ENCODE measurements at places on chromosomes 7 and 10.

- DNase-seq, result no peak
Measured at GRCh38 chr7:99422186-99422585, 13.4 kb downstream of the BUD31 start.

GRCh38 chr7:133676805-133677370 is 424.0 kb downstream of the EXOC4 start:
- DNase-seq, result no peak

DNA sequence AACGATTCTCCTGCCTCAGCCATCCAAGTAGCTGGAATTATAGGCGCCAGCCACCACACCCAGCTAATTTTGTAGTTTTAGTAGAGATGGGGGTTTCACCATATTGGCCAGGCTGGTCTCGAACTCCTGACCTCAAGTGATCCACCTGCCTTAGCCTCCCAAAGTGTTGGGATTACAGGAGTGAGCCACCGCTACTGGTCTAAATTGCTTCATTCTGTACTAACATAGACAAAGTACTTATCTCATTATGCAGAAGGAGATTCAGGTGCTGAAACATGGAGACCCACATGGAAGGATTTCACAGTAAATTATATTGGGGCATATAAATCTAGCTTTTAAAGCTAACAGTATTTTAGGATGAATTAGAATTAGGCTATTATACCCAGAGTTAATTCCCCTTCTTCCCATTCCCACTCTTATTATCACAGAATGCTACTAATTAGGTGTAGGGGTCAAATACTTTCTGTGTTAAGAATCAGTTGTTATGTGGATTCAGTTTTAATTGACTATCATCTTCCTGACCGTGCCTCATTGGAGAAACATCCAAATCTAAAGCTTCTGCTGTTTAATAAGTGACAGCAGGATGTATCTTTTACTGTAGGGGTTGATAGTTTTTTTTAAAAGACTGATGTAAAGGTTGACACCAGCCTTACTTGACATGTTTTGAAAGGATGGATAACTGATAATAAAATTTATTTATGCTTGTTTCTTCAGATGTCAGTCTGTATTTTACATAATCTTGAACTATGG is 27.2 kb downstream of the ADK start:
- DNase-seq, result no peak

DNA sequence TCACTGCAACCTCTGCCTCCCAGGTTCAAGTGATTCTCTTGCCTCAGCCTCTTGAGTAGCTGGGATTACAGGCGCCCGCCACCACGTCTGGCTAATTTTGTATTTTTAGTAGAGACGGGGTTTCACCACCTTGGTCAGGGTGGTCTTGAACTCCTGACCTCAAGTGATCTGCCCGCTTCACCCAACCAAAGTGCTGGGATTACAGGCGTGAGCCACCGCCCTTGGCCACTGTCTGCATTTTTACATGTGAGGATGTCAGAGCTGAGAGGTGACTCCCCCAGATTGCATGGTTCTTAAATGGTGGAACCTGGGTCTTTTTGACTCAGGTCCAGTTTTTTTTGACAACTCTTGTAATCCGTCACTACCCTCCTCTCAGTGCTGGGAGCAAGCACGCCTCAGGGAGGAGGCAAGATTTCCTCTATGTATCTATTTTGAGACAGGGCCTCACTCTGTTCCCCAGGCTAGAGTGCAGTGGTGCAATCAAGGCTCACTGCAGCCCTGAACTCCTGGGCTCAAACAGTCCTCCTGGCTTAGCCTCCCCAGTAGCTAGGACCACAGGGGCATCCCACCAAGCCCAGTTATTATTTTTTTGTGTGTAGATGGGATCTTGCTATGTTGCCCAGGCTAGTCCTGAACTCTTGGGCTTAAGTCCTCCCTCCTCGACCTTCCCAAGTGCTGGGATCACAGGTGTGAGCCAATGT is 1.2 kb upstream of the SRRT start:
- no peak for DNase-seq

DNA sequence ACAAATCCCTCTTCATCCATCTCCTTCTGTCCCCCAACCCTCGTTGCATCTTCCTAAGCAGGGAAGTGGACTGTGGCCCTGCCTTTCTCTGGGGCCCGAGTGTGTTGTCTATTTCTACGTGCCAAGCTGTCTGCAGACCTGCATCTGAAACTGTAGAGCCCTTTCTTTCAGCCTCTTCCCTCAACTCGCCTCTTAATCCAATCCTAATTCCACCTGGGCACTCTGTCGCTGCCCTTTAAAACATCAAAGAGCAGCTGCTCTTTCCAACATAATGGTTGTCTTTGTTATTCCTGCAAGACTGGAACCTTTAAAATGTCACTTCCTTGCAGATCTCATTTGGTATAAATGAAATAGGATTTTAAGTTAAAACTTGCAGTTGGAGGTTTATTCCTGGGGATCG is 21.5 kb upstream of the ADAM12 start:
- no peak for DNase-seq

DNA sequence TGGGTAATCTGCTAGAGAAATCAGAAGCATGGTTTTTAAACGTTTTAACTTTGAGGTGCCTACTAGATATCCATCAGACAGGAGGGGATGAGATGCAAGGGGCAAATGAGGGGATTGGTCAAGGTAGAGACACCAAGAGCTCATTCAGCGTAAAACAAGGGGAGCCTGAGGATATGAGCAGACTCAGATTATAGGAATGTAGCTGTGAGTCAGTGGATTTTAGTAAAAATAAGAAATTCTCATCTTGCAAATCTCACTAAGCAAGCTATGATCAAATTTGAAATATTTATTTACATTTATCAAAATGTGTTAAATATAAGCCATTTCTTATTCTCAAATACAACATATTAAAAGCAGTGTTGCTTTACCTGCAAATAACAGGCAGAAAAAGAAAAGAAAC is 21.4 kb upstream of the TFEC start:
- DNase-seq, result no peak

DNA sequence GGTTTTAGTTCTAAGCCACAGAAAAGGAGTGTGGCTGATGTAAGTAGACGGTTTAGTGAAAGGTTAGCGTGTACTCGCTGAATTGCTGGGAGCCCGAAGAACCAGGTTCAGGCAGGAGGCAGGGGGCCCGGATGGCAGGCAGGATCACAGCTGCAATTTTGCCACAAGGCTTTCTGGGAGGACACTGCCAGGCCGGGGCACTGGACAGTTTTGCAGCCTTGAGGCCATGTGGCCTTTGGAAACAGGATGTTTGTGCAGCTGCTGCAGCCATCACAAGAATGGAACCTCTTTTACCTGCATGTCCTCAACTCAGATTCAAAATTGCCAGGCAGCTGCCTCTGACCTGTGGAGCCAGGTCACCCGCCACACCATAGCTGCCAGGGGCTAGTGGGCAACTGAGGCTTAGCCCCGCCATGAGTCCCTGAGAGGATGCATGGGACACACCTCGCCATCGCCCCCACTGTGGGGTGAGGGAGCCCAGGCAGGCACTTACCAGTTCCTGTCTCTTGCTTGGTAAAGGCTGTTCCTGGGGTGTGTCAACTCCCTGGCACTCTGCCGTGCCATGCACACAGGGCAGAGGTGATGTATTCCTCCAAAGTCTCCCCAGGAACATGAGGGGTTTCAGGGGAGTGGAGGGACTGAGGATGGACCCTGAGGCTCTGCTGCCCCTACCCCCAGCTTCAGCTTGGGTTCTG is 188.6 kb downstream of the RPS24 start:
- DNase-seq, result no peak

DNA sequence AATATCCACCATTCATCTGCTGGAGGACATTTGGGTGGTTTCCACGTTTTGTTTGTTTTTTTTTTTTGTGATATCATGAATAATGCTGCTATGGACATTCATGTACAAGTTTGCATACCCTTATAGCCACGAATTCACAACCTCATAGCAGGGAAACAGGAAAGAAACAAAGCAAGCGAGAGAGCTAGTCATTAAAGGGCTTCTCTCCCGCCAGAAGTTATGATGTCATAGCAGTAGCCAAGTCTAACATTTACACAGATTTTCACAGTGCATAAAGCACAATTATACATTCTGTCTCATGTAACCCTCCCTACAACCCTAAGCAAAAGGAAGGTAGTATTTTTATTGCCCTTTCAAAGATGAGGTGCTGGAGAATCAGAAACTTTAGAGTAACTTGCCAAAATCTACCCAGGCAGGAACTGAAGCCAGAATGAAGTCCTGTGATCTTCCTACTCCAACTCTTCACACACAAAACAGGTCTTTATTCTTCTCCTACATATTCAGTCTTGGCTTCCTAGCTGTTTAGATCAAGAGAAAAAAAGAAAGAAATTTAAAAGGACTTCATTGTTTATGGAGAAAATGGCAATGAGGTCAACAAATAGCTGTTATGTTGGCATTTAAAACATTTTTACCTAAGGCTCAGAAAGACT is 33.9 kb upstream of the GPAM start:
- DNase-seq, result no peak

GRCh38 chr10:46236941-46237681 is 49.7 kb upstream of the ANTXRL start:
- DNase-seq, result no peak

- no peak for DNase-seq
Measured at GRCh38 chr7:11473807-11474424, 358.1 kb downstream of the THSD7A start.

- no peak for DNase-seq
Measured at GRCh38 chr7:130593033-130593432, 75.5 kb downstream of the COPG2 start.

- no peak for DNase-seq
Measured at GRCh38 chr10:116469437-116469836, 41.8 kb downstream of the PNLIPRP3 start.

GRCh38 chr7:70178787-70179186 is 580.5 kb downstream of the AUTS2 start:
- DNase-seq, result no peak

DNA sequence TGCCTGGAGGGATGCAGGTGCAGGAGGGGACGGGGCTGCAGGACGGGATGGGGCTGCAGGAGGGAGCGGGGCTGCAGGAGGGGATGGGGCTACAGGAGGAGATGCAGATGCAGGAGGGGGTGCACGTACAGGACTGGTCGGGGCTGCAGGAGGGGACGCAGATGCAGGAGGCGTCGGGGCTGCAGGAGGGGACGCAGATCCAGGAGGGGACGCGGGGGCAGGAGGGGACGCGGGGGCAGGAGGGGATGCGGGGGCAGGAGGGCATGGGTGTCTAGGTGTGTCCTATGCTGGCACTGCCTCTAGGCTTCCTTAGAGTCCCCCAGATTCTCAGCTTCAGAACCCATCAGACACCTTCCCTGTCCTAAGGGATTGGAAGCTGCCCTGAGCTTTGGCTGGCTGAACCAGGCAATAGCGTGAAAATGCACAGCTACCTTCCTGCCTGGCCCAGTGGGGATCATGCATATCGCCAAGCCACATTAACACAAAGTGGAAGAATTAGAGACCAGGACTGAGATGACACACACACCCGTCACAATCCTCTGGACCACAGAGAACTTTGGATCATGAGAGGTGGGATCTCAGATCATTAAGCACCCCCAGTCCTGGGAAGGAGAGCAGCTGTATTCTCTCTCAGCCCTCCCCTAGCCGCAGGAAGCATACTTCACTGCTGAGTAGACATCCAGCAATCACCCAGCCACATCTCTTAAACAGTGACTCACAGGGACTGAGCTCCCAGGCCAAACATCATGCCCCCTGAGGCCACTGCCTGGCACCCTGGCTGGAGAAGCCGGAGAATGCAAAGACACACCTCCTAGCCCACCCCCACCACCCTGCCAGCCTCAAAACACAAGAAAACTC is 67.3 kb downstream of the VWA2 start:
- DNase-seq, result no peak

DNA sequence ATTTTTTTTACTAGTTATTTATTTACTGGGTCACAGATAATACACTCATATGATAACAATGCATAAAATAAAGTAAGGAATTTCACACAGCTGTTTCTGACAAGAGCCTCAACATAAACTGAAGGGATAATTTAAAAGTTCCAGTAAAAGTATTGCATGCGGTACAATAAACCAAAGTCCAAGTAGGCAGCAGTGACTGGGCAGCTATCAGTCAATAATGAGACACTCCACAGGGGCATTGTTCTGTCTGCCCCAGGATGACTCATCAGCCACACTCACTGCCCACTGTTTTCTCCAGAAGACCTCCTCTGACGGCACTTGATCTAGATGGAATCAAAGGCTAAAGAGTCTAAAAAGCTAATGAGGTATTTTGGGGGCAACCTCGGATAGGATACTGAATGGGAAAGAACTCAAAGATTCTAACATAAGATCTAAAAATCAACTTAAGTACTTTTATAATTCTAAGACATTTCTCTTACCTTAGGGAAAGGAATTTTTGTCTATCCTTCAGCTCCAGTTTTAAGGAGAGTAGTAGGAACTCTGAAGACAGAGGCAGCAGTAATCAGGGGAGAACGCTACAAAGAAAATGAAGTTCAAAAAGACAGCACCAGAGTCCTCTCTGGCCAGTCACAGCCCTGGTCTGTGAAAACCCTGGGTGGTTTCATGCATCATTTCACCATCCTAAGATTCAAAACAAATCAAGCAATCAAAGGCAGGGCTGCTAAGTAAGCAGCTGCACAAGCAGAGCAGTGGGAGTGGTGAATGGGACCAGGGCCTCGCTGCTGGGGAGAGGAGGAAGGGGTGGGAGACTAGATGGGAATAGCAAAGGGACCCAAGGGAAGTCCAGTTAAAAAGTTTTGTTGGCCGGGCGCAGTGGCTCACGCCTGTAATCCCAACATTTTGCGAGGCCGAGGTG is 175.1 kb downstream of the AVL9 start:
- DNase-seq, result no peak

- no peak for DNase-seq
Measured at GRCh38 chr7:24827027-24827426, 69.8 kb upstream of the GSDME start.

DNA sequence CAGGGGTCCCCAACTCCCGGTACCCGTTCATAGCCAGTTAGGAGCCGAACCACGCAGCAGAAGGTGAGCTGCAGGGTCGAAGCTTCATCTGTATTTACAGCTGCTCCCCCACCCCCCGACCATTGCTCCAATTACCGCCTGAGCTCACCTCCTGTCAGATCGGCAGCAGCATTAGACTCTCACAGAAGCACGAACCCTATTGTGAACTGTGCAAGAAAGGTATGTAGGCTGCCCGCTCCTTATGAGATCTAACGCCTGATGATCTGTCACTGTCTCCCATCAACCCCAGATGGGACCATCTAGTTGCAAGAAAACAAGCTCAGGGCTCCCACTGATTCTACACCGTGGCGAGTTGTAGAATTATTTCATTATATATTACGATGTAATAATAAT is 14.6 kb upstream of the AZGP1 start:
- no peak for DNase-seq

DNA sequence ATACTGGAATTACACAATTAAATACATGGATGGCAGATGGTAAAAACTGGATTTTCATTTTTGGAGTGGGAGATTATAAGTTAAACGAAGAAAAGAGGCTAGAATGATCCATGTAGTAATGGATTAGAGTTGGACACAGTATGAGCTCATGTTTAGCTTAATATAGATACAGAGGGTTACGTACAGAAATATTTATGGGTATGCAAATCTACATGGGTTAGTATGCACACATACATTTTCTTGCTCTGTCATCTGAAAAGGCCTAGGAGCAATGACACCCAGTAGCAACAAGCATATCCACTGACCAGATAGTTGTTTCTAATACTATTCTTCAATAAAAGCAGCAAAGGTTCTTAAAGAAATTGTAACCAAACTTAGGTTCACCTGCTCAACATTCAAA is 366.4 kb downstream of the SEMA3D start:
- no peak for DNase-seq
